ENCODE measurements at places on chromosomes 16 and 17.

DNA sequence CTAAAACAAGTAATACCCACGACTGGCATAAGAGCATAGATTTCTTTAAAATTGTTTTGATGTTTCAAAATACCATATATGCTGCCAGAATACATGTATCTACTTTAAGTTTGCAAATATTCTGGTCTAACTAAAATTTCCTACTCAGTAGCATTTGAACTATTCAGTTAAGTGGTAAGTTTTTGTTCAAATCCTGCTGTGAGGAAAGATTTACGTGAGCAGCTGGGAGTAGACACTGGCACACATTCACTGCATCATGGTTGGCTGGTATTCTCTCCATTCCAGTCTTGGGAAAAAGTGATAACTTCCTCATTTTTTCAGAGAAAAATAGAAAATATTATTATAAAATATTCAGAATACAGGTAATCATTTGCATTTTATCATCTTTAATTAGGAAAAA, 133.6 kb downstream of the SKAP1 start:
- DNase-seq: no peak

DNA sequence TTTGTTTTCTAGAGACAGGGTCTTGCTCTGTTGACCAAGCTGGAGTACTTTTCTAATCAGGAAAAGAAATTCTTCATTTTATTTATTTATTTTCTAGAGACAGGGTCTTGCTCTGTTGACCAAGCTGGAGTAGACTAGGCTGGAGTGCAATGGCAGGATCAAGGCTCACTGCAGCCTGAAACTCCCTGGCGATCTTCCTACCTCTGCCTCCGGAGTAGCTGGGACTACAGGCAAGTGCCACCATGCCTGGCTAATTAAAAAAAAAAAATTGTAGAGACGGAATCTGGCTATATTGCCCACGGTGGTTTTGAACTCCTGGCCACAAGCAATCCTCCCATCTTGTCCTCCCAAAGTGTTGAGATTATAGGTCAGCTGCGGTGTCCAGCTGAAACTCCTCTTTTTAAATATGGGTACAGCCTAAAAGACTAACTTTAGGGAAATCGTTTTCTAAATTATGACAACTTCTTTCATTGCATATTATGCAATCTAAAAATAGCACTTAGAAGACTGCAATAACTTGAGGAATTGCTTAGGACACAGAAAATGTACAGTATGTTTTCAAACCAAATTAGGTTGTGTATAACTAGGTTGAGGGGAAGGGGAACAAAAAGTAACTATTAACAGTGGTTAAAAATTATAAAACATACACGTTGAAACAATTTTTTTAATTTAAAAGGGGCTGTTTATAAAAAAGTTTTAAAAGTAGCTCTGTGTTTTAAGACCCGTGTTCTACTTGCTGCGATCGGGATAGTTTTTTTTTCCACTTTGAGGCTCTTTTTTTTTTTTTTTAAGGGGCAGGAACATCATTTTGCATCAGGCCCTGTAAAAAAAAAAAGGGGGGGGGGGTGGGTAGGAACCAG, 4.7 kb downstream of the PRAC1 start:
- no peak for DNase-seq

- no peak for DNase-seq
These were observed 21.5 kb downstream of the SRP68 start for GRCh38 chr17:76050538-76051467.

GRCh38 chr17:74126179-74126900, 77.1 kb upstream of the RPL38 start:
- no peak for DNase-seq

DNA sequence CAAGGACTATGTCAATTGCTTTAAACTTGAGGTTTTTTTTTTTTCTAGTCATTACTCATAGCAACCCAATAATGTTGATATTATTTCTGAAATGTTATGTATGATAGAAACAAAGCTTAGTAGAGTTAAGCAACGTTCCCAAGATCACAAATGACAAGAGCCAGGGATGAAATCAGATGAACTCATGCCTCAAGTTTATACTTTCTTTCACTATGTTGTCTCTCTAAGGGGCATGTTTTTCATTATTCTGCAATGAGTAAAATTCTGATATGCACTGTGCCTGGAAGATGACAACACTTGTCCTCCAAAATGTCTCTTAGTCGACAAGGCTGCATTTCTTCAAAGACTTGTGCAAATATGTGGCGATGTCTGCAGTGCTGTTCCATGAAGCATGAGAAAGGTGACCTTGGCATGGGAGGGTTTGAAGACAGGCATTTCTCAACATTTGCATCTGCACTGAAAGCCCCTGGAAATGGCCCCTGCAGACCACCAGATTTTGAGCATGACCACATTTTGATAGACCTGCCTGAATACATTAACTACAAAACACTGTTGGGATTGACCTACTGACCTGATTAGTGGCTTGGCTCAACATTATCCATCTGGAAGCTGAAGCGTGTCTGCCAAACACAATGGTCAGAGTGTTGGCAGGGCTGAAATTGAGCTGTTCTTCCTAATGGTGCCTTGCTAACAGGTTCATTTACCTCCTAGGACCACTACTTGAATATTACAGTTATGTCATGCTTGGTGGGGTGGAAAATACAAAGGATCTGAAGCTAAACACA, 1027.5 kb downstream of the CDH11 start:
- DNase-seq: no peak

Data from NCI-H446 treated with DMSO at 0.1 percent for 48 hours (cell line).